ENCODE measurements at places on chromosomes 7 and 10.

- DNase-seq = peak; percentile 15
These were observed 1.1 kb downstream of the PLXDC2 start for GRCh38 chr10:19817231-19817933.

GRCh38 chr7:21377545-21377944 lies 50.3 kb upstream of the SP4 start:
- DNase-seq = no peak

- DNase-seq = no peak
These were observed 156.0 kb upstream of the NFE2L3 start for GRCh38 chr7:25996006-25996408.

DNA sequence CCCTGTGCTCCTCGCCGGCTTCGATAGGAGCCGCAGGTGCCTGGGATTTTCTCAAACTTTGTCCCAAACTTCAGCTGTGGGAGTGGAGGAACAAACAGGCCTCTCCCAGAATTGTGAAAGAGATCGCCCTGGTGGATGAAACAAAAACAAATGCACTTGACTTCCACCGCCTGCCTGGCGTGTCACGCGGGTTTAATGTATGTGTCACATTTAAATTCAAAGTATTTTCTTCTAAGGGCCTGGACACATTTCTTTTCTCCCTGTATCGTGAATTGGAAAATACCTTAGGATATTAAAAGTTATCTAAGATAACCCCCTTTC lies 694 bp upstream of the WASL start:
- DNase-seq = peak; percentile 62

- DNase-seq = peak; percentile 56
These were observed 11.9 kb downstream of the CHST3 start for GRCh38 chr10:71975871-71976725.

Data from fibroblast of upper back skin (primary cell).